ENCODE measurements at places on chromosomes 5 and 9. TPM values are rescaled to one million over a fixed set of nuclear protein-coding genes. Genes with fewer than 3 reads are reported as not detected.

DNA sequence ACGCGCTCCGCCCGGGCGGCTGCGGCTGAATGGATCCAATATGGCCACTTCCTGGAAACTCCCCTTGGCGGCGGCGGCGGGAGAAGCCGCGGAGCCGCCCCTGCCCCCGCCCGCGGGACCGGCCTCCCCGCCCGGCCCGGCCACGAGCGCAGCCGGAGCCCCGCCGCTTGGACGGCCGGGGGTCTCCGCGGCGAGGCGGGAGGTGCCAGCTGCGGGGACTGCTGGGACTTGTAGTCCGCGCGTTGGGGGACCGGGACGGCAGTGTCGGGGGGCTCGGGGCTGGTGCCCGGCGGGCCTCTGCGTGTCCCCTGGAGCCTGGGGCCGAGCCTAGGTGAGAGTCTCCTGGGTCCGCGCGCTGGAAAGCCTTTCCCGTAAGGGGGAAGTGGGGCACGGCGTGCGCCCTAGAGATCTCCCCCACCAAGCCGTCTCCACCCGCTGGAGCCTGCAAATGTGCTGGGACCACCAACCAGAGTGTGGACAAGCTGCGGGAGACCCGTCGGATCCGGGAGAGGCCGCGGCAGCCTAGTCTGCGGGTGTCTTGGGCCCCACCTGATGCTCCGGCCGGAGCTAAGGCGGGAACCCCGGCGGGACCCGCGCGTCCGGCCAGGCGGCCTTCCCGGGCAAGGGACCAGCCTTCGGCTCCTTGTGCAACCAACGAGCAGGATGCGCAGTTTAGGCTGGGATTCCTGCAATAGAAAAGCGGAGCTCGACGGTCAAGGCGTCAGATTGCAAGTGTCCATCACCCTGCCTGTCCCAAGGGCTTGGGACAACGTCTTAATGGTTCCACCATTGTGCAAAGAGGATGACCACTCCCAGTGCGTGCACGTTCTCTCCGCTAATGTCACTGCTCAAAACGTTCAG is at the start of gene SEPTIN8:
SEPTIN8 (minus strand) TSS at position 31 of the 861 bp plus-strand sequence. CDS start 102 bp downstream, outside the sequence.
- DNase-seq: peak; percentile 68
- peaks cover 22% of the 10 kb centered on the region for H3K36me3 ChIP-seq
- H3K27ac ChIP-seq: no peak within 1 kb of the TSS
- H3K27me3 ChIP-seq: peaks cover 9% of the 10 kb centered on the region
- peak within 1 kb of the TSS; percentile 50 for H3K4me3 ChIP-seq

GRCh38 chr5:98602534-98603112 is 170.8 kb upstream of the RGMB start:
- no peaks in the 10 kb centered on the region for H3K27me3 ChIP-seq
- H3K4me1 ChIP-seq: no peaks in the 10 kb centered on the region
- H3K36me3 ChIP-seq: no peaks in the 10 kb centered on the region
- DNase-seq: no peak
- H3K27ac ChIP-seq: no peak overlapping the region
- H3K4me3 ChIP-seq: no peak overlapping the region

FBXL17 gene
- total RNA-seq: 16.0 TPM

SPINK4 gene
- not detected for total RNA-seq

GRCh38 chr9:108750661-108751215 is 105.0 kb downstream of the ACTL7B start:
- H3K27me3 ChIP-seq: peaks cover 34% of the 10 kb centered on the region
- peaks cover 11% of the 10 kb centered on the region for H3K4me1 ChIP-seq
- H3K27ac ChIP-seq: no peak overlapping the region
- DNase-seq: no peak

GRCh38 chr5:150502106-150502505 is 5.8 kb upstream of the NDST1 start:
- no peak for DNase-seq
- no peak overlapping the region for H3K4me3 ChIP-seq
- H3K27ac ChIP-seq: no peak overlapping the region
- H3K4me1 ChIP-seq: peaks cover 71% of the 10 kb centered on the region

- no peak for DNase-seq
- H3K4me1 ChIP-seq: no peaks in the 10 kb centered on the region
- H3K27me3 ChIP-seq: peaks cover 53% of the 10 kb centered on the region
- H3K27ac ChIP-seq: no peak overlapping the region
- no peak overlapping the region for H3K4me3 ChIP-seq
Observed at GRCh38 chr9:97555164-97555563, 53.7 kb downstream of the TMOD1 start.

DNA sequence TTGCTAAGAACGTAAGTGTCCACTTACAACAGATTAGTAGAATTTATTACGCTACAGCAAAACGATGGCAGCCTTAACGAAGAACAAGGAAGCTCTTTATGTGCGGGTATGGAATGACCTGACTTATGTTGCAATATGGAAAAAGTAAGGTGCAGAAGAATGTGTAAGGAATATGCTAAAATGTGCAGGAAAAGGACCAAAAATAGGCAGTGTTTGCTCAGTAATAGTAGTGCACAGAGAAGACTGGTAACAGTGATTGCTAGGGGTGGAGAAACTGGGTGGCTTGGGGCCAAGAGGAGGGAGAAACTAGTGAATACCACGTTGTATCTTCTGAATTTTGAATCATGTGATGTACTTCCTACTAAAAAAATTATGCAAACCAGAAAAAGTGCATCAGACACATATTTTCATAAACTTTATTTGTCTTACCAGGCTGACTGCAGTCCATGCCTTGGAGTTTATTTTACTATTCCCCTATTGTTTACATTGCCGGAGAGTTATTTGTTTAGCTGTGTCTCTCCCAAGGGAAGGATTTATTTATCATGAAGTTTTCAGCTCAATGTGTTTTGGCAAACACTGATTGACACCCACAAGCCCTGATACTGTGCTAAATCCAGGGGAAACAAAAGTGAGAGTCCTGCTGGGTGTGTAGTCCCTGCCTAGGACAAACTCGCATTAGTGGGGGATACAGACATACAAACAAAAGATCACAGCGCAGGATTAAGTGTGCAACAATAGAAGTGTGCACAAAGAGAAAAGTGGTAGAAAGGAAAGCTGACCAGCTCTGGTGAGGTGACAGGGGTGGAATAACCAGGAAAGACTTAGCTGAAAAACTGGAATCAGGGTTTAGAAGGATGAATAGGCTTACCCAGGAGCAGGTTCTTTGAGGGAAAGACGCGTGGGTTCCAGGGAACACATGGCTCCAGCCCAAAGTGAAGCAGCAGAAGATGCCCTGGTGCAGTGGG is 34.0 kb upstream of the ZNF484 start:
- no peak overlapping the region for H3K27ac ChIP-seq
- H3K4me1 ChIP-seq: peaks cover 7% of the 10 kb centered on the region
- no peaks in the 10 kb centered on the region for H3K36me3 ChIP-seq
- no peak for DNase-seq
- H3K27me3 ChIP-seq: peaks cover 37% of the 10 kb centered on the region

- no peaks in the 10 kb centered on the region for H3K27me3 ChIP-seq
- H3K4me3 ChIP-seq: no peak overlapping the region
- no peaks in the 10 kb centered on the region for H3K4me1 ChIP-seq
Observed at GRCh38 chr9:37262410-37262809, 142.0 kb downstream of the ZCCHC7 start.

PRDM9 gene
- not detected for total RNA-seq

CCL27 gene
- total RNA-seq: not detected

DNA sequence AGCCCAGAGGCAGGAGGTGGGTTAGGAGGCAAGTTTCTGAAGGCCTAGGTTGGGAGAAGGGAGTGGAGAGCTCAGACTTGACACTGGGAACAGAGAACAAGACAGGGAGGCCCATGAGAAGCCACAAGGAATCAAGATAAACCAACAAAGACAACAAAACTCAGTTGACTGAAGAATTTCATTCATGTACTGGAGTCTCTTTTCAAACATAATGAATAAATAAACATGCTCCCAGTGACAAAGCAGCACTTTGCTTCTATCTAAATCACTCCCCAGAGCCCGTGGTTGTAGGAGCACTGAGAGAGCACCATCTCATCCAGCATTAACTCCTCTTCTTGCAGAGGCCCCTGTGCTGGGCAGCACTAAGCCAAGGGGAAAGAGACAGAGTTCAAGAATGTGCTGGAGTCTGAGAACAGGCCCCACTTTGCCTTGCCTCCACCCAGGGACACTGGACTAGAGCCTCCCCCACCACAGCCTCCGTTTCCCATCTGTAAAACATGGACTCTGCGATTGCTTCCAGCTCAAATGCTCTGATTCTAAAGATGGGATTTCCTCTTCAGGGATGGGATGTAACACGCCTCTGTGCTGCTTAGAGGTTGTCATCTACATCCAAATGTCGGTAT is 282.0 kb downstream of the SPOCK1 start:
- peak overlapping the region; percentile 87 for H3K27ac ChIP-seq
- H3K36me3 ChIP-seq: peaks cover 10% of the 10 kb centered on the region
- DNase-seq: no peak

DNA sequence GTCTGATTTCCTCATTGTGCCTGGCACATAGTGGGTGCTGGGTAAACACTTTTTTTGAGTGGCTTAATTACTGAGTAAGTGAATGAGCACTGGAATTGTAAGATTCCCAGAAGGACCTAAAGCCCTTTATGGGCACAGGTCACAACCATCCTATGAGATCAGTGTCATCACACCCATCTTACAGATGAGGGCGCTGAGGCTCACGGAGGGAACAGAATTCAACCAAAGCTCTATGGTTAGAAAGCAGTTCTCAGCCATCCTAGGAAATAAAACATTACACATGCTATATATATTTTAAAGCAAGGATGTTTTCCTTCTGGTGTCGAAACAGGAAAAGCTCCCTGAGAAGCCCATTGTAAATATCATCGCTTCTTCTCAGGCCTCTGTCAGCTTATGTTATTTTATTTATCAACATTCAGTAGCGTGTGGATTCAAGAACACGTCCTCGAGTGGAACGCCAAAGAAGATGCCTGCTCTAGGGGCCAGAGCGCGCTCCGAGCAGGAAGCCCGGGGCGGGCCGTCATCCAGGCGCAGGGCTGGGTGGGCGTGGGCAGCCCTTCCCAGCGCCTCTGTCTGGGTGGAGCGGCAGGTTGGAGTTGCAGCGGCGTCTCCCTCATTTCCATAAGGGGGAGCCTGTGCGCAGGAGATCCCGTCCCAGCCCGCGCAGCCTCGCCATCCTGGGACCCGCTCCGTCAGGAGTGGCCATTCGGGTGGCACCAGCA is 155.8 kb upstream of the SMIM23 start:
- no peak overlapping the region for H3K27ac ChIP-seq
- H3K27me3 ChIP-seq: peaks cover 52% of the 10 kb centered on the region
- H3K4me3 ChIP-seq: peak overlapping the region; percentile 59
- no peaks in the 10 kb centered on the region for H3K36me3 ChIP-seq

DNA sequence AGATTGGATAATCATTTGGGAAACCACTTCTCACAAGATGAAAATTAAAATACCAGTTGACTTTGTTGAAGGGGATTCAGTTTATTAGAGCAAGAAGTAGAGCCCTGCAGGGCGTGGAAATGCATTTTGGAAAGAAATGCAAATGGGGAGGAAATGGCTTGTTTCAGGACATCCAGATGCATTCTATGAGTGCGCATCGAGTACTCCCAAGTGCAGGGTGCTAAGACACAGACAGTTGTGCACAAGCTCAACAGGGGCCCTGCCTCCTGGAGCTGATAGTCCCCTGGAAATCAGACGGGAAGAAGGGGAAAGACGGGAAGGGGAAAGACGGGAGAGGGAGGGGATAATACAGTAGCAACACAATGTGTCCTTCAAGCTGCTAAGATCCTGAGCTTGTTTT is 64.0 kb downstream of the NSUN2 start:
- H3K27ac ChIP-seq: no peak overlapping the region
- H3K4me3 ChIP-seq: no peak overlapping the region
- H3K4me1 ChIP-seq: no peaks in the 10 kb centered on the region
- H3K36me3 ChIP-seq: no peaks in the 10 kb centered on the region
- peaks cover 8% of the 10 kb centered on the region for H3K27me3 ChIP-seq

- H3K4me1 ChIP-seq: no peaks in the 10 kb centered on the region
- H3K36me3 ChIP-seq: no peaks in the 10 kb centered on the region
- peaks cover 13% of the 10 kb centered on the region for H3K27me3 ChIP-seq
- H3K4me3 ChIP-seq: no peak overlapping the region
- no peak overlapping the region for H3K27ac ChIP-seq
Observed at GRCh38 chr5:7801891-7802614, 48.9 kb downstream of the CFAP90 start.

GRCh38 chr5:32312197-32312594 is 543 bp downstream of the MTMR12 start:
- peaks cover 49% of the 10 kb centered on the region for H3K36me3 ChIP-seq
- H3K4me1 ChIP-seq: peaks cover 47% of the 10 kb centered on the region

- no peak overlapping the region for H3K4me3 ChIP-seq
- H3K27me3 ChIP-seq: no peaks in the 10 kb centered on the region
- H3K4me1 ChIP-seq: no peaks in the 10 kb centered on the region
- no peaks in the 10 kb centered on the region for H3K36me3 ChIP-seq
- DNase-seq: no peak
Observed at GRCh38 chr5:62662521-62662920, 83.9 kb downstream of the LRRC70 start.

IFNW1 gene
- total RNA-seq: not detected

DNA sequence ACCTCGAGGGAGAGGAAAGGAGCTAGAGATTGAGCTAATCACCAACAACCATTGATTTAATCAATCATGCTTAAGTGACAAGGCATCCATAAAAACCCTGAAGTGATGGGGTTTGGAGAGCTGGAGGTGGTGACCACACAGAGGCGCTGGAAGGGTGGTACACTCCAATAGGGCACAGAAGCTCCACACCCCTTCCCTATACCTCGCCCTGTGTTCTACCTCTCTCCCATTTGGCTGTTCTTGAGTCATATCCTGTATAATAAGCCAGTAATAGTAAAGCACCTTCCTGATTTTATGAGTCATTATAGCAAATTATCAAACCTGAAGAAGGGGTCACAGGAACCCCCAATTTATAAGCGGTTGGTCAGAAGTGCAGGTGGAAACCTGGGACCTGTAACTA is 18.3 kb downstream of the ACTL7B start:
- no peak overlapping the region for H3K27ac ChIP-seq
- no peak for DNase-seq
- no peaks in the 10 kb centered on the region for H3K4me1 ChIP-seq
- no peaks in the 10 kb centered on the region for H3K36me3 ChIP-seq

CER1 gene
- total RNA-seq: not detected

CDC20B gene
- not detected for total RNA-seq

DNA sequence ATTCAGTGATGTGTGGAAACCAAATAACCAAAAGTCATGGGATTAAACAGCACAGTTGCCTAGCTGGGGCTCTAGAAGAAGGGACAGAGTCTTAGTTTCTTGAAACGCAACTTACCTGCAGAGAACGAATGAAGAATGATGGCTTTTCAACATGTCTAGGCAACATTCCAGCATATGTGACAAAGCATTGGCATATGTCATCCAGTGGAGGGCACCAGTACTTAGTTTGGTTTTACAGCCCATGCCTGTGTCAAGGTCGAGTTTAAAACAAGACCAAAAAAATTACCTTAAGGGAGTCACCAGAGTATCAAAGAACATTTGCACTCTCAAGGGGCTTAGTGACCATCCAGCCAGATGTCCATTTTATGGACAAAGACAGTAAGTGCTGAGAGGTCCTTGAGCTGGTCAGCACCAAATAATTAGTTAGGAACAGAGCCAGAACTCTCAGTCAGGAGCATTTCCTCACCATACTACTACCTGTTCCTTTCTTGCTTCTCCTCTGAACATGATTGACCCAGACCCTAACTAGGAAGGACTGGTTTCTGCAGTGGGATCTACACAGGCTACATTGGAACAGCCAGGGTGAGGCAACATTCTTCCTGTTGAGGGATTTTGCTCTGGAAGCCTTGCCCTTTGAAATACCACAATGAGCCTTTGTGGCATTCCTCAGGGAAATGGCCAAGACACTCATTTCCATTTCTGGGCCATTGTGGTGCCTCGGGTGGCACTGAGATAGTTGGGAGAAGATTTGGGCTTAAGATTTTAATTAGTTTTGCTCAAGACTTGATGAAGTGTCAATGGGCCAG is 75.4 kb upstream of the ANKH start:
- H3K4me3 ChIP-seq: no peak overlapping the region
- H3K27ac ChIP-seq: no peak overlapping the region
- H3K4me1 ChIP-seq: peaks cover 16% of the 10 kb centered on the region
- DNase-seq: peak; percentile 30
- H3K27me3 ChIP-seq: no peaks in the 10 kb centered on the region

Measured in Calu3 (cell line).